ENCODE measurements at places on chromosomes 3 and 15.

DNA sequence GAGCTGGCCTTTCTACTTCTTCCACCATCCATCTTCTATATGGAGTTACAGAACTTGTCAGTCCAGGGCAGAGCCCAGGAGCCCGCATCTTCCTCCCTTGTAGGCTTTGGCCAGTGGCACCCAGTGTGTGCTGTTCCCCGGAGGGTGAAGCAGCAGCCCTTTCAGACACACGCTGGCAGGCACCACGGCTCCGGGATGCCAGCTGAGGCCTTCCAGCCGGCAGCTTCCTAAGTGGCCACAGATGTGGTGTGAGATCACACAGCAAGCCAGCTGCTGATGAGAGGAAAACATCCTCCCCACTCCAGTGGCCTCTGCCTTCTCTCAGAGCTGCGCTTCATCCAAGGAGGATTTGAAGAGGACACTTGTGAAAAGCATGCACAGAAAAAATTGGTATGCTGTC is 24.1 kb downstream of the CRABP1 start:
- no peak for DNase-seq

- DNase-seq = no peak
Measured at GRCh38 chr3:189587664-189588040, 43.5 kb upstream of the TP63 start.

DNA sequence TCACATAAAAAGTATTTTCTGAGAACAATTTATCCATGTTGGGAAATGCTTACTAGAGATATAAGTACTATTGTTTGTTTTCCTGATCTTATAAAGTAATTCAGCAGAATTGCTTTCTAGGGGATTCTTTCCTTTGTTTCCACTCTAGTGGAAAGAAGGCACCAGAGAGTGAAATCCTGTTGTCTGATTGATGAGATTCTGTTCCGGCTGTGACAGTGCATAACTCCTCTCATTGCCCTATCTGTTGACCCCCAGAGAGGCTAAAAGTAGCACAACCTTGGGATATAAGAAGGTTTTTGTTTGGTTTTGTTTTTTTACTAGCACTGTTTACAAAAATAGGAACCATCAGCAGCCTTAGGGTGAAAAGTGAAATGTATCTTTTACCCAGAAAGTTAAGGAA is 114.1 kb downstream of the ALCAM start:
- DNase-seq = no peak

GRCh38 chr3:194579091-194579606 is 54.1 kb downstream of the TMEM44 start:
- DNase-seq = no peak

GRCh38 chr15:25691544-25692430 is 171.3 kb downstream of the ATP10A start:
- DNase-seq = no peak

GRCh38 chr3:180646187-180646790 is 33.0 kb downstream of the CCDC39 start:
- DNase-seq = no peak

DNA sequence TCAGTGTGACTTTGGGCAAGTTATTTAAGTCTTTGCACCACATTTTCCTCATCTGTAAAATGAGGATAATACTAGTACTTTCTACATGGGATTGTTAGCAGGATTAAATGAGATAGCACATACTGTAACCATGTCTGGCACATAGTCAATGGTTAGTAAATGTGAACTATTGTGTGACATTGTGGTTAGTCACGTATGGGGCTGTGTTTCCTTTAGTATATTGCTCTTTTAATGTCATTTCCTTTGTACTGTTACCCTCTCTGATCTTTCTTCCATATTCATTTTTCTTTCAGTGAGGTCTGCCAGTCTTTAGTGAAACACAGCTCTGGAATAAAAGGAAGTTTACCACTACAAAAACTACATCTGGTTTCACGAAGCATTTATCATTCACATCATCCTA is 21.4 kb downstream of the OPA1 start:
- no peak for DNase-seq

DNA sequence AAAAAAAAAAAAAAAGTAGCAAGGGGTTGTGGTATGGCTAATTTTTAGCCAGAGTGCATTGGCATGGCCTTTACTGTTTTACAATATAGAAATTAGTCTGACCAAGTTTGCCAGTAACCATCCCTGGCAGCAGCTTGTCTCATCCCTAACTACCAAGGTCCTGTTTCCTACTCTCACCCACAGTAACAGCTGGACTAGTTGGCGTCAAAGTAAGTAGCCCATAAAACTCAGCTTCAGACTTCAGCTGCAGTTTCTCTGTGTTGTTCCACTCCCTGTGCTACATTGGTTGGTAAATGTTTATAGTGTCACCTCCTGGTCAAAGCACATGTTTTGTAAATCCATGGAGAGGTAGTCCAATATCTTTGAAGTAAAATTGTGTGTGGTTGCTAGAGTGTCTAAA is 691.3 kb downstream of the ZPLD1 start:
- DNase-seq = no peak

- DNase-seq = no peak
Measured at GRCh38 chr3:105845488-105845887, 23.3 kb downstream of the CBLB start.

DNA sequence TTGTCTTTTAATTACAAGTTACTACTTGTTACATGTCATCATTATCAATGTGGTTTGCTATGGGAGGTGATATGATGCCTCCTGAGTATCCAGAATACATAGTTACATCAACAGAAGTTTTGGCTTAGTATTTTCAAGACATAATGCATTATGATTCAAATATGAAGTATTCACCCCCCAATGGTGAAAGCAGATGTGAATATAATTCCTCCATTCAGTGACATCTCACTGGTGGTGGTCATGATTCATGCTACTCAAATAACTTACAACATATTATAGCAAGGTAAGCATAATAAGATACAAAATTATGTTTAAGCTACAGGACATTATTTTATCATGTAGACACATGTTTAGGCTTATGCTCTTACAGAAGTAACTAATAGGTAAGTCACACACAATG is 34.9 kb upstream of the TTBK2 start:
- no peak for DNase-seq

- DNase-seq = no peak
Measured at GRCh38 chr3:37182816-37183215, 8.4 kb upstream of the LRRFIP2 start.

- no peak for DNase-seq
Measured at GRCh38 chr15:74167891-74168331, 5.6 kb upstream of the ISLR start.

DNA sequence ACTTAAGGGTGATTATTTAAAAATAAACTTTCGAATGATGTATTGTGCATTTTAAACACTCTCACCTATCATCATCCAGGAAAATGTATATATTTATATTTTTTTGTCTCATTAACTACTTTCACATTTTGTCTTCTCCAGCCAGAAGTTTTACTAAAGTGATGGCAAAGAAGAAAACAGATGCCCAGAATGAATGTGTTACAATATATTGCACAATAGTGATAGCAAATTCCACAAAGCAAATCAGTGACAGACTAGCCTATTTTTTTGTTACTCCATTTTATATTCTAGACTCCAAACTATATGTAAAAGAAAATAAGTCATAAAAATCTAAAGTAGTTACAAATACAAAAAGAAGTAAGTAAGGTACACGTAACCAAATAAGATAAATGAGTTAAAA is 414.7 kb downstream of the EPHA3 start:
- DNase-seq = no peak

DNA sequence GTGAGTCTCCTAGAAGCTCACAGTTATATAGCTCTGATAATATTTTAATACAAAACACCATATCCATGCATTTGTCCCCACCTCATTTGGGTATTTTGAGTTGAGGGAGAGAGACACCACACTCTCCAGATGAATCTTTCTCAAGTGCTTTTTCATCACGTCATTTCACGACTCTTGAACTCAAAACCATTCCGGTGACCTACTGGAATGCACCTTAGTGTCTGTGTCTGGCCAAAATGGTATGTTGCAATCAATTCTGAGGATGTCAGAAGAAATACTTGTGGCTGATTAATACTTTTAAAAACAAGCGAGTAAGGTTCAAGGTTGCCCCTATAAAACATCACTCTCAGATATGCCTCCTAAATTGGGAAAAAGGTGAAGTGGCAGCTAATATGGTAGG is 352.6 kb upstream of the ICE2 start:
- DNase-seq = no peak

GRCh38 chr15:89593018-89593417 is 17.7 kb downstream of the TICRR start:
- no peak for DNase-seq

DNA sequence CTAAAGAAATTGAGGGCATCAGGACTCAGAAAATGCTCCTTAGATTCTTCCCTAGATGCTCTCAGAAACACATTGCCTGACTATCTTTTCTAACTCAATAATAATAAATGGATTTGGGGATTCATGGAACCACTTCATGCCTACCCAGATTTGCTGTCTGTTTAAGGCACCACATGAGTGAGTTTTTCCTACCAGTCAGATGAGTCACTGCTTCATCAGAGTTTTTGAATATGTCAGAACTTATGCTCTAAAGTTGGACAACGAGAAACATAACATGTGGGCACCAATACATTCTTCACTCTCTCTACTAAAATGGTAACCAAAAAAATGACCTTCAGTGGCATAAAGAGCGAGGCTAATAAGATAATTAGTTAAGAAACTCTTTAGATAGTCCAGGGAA is 1135.1 kb downstream of the TUSC7 start:
- no peak for DNase-seq

- DNase-seq = no peak
Measured at GRCh38 chr3:141878817-141879216, 2.4 kb downstream of the ATP1B3 start.

- DNase-seq = no peak
Measured at GRCh38 chr3:120503727-120504616, 53.2 kb upstream of the FSTL1 start.

DNA sequence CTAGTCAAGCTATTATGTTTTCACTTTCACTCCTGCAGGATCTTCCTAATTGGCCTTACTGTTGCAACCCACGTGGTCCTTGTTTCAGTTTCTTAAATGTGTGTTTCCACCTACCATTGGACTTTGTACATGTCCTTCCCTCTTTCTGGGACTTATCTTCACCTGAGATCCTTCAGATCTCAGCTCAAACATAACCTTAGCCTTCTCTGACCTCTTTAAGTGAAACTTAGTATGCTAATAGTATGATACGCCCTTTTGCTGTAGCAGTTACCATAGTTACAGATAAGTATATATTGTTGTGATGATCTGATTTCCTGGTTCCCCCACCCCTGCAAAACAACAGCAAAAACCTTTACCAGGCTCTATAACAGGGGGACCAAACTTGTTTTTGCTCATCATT is 35.2 kb downstream of the U2SURP start:
- DNase-seq = no peak

GRCh38 chr3:69080233-69080920 is at the start of gene UBA3:
Gene UBA3 (minus strand): TSS chr3:69080365. CDS start chr3:69080353, 12 bp downstream.
- peak; percentile 84 for DNase-seq

GRCh38 chr3:61571516-61572336 is 10.4 kb downstream of the PTPRG start:
- DNase-seq = no peak

DNA sequence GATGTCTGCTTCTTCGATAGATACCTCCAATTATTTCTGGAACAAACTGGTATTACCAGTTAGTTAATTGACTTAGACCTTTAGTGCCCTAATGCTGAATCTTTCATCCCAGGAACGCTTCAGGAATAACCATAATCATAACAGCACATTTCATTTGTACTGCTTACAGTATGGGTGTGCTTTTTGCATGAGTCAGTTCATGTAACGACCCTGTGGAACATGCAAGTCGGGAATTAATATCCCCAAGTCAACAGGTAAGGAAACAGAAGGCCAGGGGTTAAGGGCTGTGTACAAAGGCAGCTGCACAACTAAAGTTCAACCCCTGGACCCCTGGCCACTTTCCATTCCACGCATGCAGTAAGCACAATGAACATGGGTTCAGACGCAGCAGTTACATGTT is 49.2 kb downstream of the ADCY5 start:
- no peak for DNase-seq

GRCh38 chr15:74873756-74874424 is 725 bp upstream of the SCAMP2 start:
- DNase-seq = peak; percentile 44

DNA sequence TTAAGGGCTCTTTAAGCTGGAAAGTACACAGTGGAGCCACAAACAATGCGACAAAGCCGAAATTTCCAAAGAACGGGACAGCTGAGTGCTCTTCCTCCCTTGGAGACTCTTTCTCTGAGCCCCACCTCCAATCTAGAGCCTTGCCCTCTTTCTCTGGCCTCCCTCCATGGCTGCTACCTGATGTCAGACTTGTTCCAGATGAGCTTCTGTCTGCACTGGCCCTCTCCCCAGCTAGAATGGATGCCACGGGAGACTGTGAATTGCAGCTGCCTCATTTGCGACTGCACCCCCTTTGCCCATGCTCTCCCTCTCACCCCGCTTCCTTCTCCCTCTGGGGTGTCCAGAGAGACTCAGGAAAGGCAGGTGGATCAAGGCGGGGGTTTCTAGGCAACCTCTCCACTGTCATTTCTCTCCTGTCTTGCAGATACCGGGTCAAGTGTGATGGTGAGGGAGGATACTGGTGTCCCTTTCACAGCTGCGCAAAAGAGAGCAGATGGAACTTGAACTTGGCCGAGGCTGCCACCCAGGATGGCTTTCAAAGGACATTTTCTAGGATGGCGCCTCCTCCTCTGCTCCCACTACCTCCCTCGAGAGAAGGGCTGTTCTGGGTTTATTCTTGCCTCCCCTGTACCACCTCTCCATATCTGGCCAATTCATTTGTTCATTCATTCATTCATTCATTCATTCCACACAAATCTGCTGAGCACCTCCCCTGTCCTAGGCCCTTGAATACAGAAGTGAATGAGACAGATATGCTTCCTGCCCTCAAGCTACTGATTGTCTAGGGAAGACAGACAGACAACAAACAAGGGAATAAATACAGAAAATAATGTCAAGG is 12.8 kb downstream of the ATP2B2 start:
- DNase-seq = no peak

DNA sequence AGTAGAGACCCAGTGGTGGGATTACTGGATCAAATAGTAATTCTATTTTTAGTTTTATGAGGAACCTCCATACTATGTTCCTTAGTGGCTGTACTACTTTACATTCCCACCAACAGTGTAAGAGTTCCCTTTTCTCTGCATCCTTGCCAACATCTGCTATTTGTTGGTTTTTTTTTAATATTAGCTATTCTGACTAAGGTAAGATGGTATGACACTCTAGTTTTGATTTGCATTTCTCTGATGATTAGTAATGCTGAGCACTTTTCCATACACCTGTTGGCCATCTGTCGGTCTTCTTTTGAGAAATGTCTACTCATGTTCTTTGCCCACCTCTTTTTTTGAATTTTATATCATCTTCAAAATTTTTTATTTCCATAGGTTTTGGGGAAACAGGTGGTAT is 34.2 kb upstream of the RAP2B start:
- DNase-seq = no peak

DNA sequence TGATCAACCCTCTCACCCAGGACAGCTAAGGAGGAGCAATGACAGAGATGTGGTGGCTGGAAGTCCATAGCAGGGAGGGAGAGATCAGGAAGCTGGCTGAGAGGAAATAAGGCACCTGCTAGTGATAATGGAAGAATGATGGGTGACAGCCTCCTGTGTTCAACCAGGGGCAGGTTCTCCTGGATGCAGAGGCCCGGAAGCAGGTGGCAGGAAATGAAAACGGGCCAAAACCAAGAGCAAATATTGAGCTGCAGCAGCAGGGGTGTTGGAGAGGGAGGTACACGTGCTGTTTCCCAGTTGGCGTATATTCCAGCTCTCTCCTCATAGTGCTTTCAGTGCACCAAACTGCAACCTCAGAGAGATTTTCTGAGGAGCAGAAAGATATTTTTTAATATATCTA is 213.4 kb upstream of the TBL1XR1 start:
- no peak for DNase-seq

- no peak for DNase-seq
Measured at GRCh38 chr3:115062412-115062956, 84.6 kb downstream of the ZBTB20 start.
